A549 treated with GW870086 at 1 μM for 4 hours (cell line): ENCODE measurements at places on chromosomes 2 and 18. TPM values are rescaled to one million over a fixed set of nuclear protein-coding genes. Genes with fewer than 3 reads are reported as not detected.

LYPD1 gene
- total RNA-seq, result 14.4 to 20.2 TPM (median 14.6 TPM) in 5 replicates

AGAP1 gene
- total RNA-seq, result 16.2 to 24.3 TPM (median 23.1 TPM) in 5 replicates

PAX3 gene
- total RNA-seq, result not detected in 5 replicates

IL1RN gene
- total RNA-seq, result 0.10 to 0.62 TPM (median 0.53 TPM) in 5 replicates

CFAP221 gene
- 0.09 to 0.38 TPM (median 0.26 TPM) in 4 of 5 replicates, not detected in the other for total RNA-seq

MPP4 gene
- 0.07 to 0.14 TPM (median 0.13 TPM) in 3 of 5 replicates, not detected in the others for total RNA-seq

C1QL2 gene
- total RNA-seq, result 0.18 to 0.57 TPM (median 0.34 TPM) in 5 replicates

DYNAP gene
- total RNA-seq, result not detected in 5 replicates

ALK gene
- total RNA-seq, result not detected in 5 replicates

SLC23A3 gene
- total RNA-seq, result 0.39 to 1.6 TPM (median 0.51 TPM) in 5 replicates

CNDP1 gene
- not detected in 5 replicates for total RNA-seq

LRATD1 gene
- total RNA-seq, result 0.02 to 0.09 TPM (median 0.05 TPM) in 4 of 5 replicates, not detected in the other

CCDC150 gene
- 4.8 to 5.5 TPM (median 5.0 TPM) in 5 replicates for total RNA-seq

BIN1 gene
- total RNA-seq, result 29.1 to 32.6 TPM (median 30.5 TPM) in 5 replicates

GRB14 gene
- total RNA-seq, result 6.2 to 8.4 TPM (median 6.8 TPM) in 5 replicates

CDK15 gene
- total RNA-seq, result not detected in 5 replicates

XPO1 gene
- 95.8 to 134 TPM (median 119 TPM) in 5 replicates for total RNA-seq

ARHGEF33 gene
- total RNA-seq, result 0.02 TPM in 1 of 5 replicates, not detected in the others

ZSCAN30 gene
- total RNA-seq, result 0.38 to 1.0 TPM (median 0.95 TPM) in 5 replicates

NOL4 gene
- not detected in 5 replicates for total RNA-seq

LIMS3 gene
- not detected in 5 replicates for total RNA-seq

CCDC141 gene
- not detected in 5 replicates for total RNA-seq

ABCG8 gene
- total RNA-seq, result not detected in 5 replicates

TPO gene
- total RNA-seq, result 0.07 to 0.27 TPM (median 0.08 TPM) in 3 of 5 replicates, not detected in the others

CLEC4F gene
- not detected in 5 replicates for total RNA-seq

TSPYL6 gene
- not detected in 5 replicates for total RNA-seq

AMER3 gene
- total RNA-seq, result not detected in 5 replicates

GNLY gene
- 0.28 TPM in 1 of 5 replicates, not detected in the others for total RNA-seq

GKN2 gene
- total RNA-seq, result 1.7 to 3.5 TPM (median 2.9 TPM) in 5 replicates

IL1RL1 gene
- 0.53 to 1.4 TPM (median 0.83 TPM) in 5 replicates for total RNA-seq

C2orf66 gene
- 0.12 TPM in 1 of 5 replicates, not detected in the others for total RNA-seq

AGXT gene
- not detected in 5 replicates for total RNA-seq

NFATC1 gene
- 4.9 to 6.3 TPM (median 6.2 TPM) in 5 replicates for total RNA-seq

CRACDL gene
- total RNA-seq, result 3.2 to 4.4 TPM (median 3.2 TPM) in 5 replicates

KYNU gene
- total RNA-seq, result 256 to 305 TPM (median 269 TPM) in 5 replicates

MAL gene
- total RNA-seq, result not detected in 5 replicates

CTAGE1 gene
- not detected in 5 replicates for total RNA-seq

SCYGR4 gene
- total RNA-seq, result not detected in 5 replicates

OTOS gene
- total RNA-seq, result not detected in 5 replicates

MAB21L4 gene
- 0.26 to 0.49 TPM (median 0.37 TPM) in 5 replicates for total RNA-seq

CABLES1 gene
- total RNA-seq, result 15.7 to 19.1 TPM (median 16.7 TPM) in 5 replicates

DPP4 gene
- 0.69 to 1.3 TPM (median 0.76 TPM) in 5 replicates for total RNA-seq

TUBA4B gene
- total RNA-seq, result 0.13 to 0.34 TPM (median 0.19 TPM) in 3 of 5 replicates, not detected in the others

CCT4 gene
- total RNA-seq, result 303 to 328 TPM (median 323 TPM) in 5 replicates

NT5C1B gene
- not detected in 5 replicates for total RNA-seq

ACVR1C gene
- 0.03 to 0.05 TPM in 2 of 5 replicates, not detected in the others for total RNA-seq

ASTL gene
- total RNA-seq, result not detected in 5 replicates
